ENCODE measurements at places on chromosomes 6 and 20.

DNA sequence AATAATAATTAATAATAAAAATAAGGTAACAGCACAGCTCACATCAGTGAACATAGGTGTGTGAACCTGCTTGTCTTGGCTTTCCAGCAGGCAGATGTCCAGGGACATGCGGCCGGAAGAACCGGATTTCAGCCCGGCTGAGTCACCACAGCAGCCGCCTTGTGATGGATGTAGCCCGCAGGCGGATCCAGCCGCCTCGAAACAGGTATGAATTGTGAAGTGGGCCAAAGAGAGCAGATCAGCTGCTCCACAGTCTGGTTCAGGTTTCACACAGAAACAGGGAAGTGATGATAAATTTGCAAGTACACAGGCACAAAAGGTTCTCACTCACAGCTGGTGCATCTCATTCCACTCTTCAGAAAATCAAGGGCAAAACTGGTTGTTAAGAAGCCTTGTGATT is 55.1 kb downstream of the ID4 start:
- no peak for DNase-seq

DNA sequence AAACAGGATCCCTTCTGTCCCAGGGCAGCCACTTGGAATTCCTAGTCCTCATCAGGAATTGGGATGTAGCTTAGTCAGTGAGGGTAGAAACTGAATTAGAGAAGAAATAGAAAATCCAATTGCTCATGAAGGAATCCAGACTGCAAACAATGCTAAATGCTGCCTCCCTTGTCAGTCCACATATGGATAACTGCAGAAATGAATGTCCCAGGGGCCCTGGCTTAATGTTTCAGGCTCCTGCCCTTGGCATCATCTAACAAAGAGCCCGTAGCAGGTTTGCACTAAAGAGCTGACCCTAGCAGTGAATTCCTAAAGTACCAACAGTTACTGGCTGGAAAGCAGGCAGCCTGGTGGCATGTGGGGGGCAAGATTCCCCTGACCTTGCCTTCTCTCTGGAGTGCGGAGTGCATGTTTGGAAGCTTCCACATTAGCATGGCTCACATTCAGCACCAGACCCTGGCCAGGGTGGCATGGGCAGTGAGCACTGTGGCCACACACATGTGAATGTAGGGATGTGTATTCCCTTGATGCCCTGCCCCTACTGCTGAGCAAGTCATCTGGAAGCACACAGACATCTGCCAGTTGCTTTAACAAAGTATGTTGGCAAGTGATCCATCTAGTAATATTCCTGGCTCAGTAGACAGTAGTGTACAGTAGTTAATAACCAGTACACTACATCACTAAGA is 394.5 kb downstream of the CDC5L start:
- DNase-seq: no peak

DNA sequence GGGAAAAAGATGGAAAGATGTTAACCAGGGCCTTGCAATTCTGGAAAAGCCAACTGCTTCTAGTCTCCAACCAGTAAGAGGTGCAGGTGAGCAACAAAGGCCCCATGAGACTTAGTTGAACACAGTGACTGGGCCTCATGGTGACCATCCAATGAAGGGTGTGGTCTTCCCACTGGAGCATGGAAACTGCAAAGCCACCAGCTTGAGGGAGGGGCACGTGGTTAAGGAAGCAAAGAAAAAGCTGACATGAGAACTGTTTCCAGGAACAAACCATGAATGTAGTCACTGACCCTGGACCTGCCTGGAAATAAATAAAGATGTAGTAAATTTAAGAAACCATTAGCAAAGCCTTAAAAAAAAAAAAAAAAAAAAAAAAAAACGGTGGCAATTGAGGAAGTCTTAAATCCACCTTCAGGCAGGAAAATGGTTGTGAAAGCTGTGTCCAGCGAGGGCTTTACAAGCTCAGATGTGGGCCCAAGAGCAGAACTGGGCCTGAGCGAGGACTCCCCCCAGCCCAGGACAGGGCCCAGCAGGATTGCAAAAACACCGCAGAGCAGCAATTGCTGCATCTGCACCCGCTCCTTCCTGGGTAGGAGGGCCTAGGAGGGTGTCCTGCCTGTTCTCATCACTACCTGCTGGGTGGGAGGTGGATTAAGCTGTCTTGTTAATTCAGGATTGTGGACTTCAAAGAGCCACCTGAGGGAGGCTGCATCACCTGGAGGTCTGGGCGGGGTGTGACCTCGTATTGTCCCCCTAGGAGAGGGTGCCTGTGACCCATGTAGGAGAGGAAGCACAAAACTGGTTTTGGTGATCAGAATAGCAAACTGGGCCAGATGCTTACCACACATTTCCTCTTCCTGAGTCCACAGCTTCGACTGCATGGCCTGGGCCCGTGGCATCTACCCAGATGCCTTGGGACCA is 10.3 kb downstream of the GFRA4 start:
- DNase-seq: no peak

DNA sequence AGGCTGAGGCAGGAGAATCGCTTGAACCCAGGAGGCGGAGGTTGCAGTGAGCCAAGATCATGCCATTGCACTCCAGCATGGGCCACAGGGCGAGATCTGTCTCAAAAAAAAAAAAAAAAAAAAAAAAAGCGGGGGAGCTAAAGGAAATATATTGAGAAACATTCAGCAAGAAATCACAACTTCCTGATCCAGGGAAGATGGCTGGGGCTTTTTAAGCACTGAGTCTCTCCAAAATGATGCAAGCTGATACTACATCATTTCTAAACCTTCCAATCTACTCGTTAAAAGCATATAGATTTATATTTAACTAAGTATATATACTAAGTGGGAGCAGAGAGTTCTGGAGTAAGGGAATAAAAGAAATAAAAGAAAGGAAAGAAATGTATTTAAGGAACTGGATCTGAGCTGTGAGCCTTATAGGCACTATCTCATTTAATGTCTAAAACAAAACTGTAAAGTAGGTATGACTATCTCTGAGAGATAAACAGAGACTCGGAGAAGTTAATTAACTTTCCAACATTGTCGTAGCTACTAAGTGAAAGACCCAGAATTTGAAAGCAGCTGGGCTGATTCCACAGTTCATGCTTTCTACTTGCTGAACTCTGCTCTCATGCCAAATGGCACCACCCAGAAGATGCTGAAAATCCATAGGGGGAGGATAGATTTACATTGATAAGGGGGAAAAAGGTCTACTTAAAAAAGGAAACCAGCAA is 215.0 kb upstream of the MARCKS start:
- no peak for DNase-seq

- no peak for DNase-seq
These were observed 125.0 kb upstream of the RPS6KA2 start for GRCh38 chr6:166752097-166752496.

DNA sequence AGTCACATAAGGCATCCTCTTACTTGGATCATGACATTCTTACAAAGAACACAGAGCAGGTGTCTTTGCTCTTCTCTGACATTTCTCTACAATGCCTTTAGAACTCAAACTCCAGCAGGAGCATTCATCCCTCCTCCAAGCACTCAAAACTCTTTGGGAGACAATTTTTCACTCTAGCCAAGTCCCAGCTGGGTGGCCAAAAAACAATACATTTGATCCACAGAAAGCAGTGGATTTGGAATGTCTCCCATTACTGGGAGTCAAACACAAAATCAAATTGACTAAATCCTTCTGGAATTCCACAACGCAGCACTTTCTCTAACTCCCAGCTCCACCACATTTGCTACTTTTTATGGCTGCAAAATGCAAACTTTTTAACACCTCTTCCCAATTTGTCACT is 108.6 kb upstream of the VGLL2 start:
- no peak for DNase-seq

Data from GM12891 (cell line).